Stimulated activated CD8-positive, alpha-beta memory T cell treated with anti-CD3 and anti-CD28 coated beads, Interleukin-2, amount 100 ng/mL, for 1 hour (primary cell): ENCODE measurements at places on chromosomes 12 and 14.

- DNase-seq = no peak
These were observed 578.5 kb downstream of the ALG10 start for GRCh38 chr12:34600592-34601462.

- no peak for DNase-seq
These were observed 49.1 kb upstream of the CAND1 start for GRCh38 chr12:67220065-67220464.

DNA sequence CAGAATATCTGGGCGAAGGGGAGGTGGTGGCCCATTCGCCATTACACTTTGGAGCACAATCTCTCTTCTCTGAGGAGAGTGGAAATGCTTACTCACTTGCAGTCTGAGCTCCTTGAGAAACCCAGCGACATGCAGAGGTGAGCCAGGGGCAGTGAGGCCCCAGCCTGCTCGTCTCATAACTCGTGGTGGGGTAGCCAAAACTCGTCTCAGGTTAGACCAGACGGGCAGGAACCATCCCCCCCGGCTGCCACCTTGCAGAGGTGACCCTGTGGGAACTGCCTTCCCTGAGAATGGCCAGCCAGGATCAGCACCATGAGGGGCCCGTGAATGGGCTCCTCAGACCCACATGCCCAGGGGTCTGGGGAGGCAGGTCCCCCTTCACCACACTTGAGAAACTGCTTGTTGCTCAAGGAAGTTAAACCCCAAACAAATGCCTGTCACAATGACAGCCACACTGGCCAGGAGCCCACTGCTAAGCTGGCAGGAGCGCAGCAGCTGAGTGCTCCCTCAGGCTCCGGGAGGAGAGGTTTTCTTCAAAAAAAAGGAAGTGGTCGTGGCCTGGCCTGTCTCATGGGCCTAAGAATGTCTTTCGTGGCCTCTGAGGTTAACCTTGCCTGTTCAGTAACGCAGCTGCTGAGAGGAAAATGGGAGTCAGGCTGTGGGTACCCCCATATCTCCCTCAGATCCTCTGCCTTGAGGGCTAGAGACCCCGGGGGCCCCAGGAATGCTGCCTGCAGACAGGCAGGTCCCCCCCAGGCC lies 9.2 kb upstream of the ALDH2 start:
- no peak for DNase-seq

- DNase-seq = peak; percentile 75
These were observed at the start of gene MON2 for GRCh38 chr12:62466594-62467491. MON2 (plus strand) TSS chr12:62466826; CDS start chr12:62467208, 382 bp downstream.

DNA sequence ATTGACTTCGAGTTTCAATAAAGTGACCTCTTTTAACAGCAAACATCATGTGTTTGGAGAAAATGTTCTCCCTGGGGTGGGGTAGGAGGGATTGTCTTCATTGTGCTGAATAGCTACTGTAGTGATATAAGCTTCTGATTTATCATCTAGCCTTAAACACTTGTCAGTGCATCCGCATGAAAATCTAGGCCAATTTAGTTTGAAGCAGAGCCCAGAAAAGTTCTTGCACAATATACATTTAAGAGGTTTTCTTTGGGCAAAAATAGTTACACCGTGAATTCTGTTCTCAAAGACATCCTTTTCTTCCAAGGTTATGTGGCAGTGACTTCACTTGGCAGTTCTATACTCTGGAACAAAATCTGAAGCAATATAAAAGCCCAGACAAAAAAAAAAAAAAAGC lies 136.0 kb upstream of the IFNG-AS1 start:
- no peak for DNase-seq

DNA sequence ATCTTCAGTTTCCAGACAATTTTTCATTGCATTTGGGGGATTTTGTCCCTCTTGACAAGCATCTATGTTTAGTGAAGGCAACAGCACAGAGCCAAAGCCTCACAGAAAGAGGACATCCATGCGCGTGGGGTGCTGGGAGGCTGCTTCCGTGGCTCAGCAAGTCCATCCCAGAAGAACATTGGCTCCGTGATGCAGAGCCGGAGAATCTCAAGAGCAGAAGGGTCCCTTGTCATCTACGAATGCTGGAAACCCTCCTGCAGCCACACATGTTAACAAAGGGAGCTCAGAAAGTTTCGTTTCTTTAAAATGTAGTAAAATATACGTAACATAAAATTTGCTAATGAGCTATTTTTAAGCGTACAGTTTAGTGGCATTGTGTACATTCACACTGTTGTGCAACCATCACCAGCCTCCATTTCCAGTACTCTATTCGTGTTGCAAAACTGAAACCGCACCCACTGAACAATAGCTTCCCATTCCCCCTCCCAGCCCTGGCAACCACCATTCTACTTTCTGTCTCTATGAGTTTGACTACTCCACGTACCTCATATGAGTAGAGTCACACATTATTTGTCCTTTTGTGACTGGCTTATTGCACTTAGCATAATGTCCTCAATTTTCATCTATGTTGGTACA lies 185.9 kb downstream of the TTC7B start:
- DNase-seq = no peak

DNA sequence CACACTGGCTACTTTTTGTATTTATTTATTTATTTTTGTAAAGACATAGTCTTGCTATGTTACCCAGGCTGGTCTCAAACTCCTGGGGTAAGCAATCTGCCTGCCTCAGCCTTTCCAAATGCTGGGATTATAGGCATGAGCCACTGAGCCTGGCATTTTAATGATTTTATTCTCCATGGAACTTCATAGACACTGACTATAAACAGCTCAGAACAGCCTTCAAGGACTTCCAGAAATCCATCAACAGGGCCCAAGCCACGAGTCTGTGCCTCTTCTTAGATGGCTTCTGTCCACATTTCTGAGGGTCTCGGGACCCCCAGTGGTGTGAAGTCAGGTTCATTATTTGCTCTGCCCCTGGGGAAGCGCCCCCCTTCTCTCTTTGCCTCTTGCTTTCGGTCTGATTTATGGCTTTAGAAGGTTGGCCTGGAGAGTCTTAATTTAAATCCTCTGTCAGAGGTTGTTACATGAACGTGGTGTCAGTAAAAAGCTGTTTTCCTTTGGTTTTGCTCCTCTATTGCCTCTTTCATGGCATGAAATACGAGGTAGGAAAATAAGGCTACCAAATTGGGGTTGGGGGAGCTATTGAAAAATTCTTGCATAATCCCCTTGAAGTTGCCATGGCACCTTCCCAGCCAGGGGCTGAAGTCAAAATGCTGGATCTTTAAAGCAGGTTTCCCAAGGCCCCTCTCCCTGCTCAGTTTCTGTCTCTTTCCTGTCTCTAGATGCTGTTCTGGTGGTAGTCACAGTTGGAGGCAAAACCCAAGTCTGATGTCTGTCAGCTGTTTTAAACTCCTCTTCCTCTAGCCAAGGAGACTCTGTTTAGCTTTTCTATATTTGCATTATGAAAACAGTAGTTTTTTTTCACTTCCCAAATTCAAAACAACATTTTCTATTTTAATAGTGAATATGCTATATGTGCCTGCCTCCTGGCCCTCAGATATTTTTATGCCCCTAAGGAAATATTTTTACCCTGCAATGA lies 129.4 kb downstream of the SMOC1 start:
- DNase-seq = no peak

GRCh38 chr14:22539831-22540230 lies 49.2 kb downstream of the DAD1 start:
- DNase-seq = no peak

DNA sequence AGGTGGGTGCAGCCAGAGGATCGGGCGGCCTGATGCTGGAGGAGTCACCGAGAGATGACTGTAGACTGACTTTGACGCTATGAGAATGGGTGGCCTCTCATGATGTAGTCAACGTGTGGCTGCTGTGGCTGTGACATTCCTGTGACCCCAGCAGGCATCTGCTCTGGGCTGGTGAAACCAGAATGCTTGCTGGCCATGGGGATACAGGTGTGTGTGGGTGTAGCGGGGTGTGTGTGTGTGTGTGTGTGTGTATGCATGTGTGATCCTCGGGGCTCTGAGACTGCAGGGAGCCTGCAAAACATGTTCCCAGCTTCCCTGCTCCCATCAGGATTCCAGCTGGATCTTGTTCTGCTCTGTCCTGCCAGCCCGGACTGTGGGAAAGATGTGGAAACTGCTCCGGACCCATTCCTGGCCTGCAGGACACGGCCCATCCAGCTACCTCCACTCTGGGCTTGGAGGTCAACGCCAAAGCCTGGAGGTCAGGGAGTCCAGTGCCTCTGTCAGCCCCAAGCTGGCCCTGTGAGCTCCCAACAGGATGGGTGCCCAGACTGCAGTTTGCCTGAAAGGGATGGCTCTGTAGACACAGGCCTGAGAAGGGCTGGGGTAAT lies 18.8 kb upstream of the HHIPL1 start:
- DNase-seq = no peak

- DNase-seq = no peak
These were observed 12.1 kb downstream of the CCDC63 start for GRCh38 chr12:110858848-110859247.

DNA sequence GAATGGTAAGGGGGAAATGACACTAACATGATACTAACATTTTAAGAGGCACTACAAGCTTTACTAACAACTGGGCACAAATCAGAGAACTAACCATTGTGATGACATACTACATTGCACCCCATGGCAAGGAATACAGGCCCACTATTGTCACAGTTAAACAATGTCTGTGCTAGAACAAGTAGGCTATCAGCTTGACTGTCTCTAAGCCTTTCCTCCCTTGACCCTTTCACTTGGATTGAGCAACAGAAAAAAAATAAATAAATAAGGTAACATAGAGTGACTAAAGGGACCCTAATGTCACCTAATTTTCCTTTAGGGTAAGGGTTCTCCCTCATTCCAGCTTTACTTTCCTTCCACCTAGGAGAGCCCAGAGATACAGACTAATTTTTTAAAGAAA lies 4.4 kb downstream of the SLC38A2 start:
- DNase-seq = no peak

- no peak for DNase-seq
These were observed 44.5 kb upstream of the PTPRR start for GRCh38 chr12:70964867-70965510.

DNA sequence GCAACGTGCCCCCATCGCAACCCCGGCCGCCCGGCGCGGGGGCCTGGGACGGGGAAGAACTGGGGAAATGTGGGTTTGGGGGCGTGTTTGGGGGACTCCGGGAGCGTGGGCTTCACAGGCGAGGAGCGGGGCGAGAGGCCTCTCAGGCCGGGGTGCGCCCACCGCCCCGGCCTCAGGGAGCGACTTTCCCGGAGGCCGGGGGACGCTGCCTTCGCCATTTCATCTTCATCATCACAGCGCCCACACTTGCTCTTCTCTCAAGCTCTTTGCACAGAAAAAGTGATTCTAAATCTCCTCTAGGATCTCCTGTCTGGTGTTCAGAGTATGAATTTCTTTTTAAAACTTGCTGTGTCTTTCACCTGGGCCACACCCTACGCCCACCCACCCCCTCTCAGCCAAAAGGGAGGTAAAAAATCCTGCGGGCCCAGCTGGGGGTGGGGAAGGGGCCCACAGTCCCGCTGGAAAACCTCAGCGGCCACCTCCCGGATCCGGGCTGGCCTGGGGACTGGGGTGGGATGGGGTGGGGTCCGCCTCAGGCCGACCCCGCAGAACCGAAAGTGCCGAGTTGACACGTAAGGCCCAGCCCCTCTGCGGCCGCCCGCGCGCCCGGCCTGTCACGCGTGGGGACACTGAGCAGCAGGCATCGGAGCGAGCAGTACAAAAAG lies 7.4 kb downstream of the CDKN1B start:
- no peak for DNase-seq

- DNase-seq = no peak
These were observed 3.2 kb downstream of the SIX6 start for GRCh38 chr14:60512126-60512525.

- DNase-seq = no peak
These were observed 107.7 kb upstream of the BCAT1 start for GRCh38 chr12:25056486-25057130.

DNA sequence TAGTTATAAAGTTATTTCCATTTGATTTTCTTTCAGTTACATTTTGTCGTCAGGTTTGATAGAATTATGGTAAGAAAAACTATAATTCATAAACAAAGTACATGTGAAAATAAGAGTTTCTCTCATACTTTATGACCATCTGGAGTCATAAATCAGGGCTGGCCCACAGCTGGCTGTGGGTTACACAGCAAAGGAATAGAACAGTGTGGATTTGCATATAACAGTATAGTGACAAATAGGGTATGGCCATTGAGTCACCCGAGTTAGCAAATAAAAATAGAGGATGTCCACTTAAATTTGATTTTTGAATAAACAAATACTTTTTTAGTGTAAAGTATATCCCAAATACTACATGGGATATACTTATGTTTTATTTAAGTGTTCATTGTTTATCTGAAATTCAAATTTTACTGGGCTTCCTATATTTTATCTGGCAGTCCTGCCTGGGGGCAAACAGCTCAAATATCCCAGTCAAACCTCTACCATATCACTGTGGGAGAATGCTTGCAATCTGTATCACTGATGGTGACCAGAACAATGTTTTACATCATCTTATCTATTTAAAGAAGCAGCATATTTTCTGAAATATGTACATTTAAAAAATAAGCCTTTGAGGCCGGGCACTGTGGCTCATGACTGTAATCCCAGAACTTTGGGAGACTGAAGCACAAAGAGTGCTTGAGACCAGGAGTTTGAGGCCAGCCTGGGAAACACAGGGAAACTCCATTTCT lies 65.5 kb downstream of the KSR2 start:
- no peak for DNase-seq

GRCh38 chr12:27284751-27285150 lies 40.7 kb downstream of the STK38L start:
- DNase-seq = no peak

GRCh38 chr12:52924764-52925716 lies 20.2 kb upstream of the KRT8 start:
- DNase-seq = no peak

DNA sequence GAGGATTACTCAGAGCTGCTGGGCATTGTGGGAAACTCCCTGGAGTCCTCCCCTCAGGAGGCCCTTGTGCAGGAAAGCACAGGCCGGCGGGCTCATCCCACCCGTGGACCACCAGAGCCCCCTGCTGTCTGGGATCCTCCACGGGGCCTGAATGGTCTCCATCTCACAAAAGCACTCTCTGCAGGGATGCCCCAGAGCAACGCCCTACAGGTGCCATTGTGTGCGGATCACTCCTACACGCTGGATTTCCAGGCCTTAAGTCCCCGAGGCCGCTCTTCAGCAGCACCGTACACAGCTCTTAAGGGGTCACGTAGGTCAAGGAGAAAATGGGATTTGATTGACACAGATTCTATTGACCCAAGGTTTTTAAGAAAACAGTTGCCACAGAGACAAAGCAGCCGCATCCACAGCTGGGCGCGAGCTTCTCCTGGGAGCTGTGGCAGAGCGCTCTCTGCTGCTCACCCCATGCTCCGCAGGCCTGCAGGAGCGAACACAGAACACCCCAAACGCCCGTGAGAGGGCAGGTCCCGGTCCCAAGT lies 36.7 kb upstream of the RIMBP2 start:
- DNase-seq = no peak

DNA sequence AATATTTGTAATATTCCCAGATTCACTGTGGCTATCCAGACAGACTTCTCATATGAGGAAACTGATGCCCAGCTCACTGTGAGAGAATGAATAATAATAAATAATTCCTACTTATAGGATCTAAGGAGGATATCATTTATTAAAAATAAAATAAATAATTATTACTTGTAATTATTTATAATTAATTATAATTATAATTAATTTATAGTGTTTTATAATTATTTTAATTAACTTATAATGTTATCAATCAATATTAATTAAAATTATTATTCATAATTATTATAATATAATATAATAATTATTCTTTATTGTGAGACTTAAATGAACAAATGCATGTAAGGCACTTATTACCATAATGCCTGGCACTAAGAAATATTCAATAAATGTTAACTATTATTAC lies 192.8 kb downstream of the GALC start:
- DNase-seq = no peak

- DNase-seq = no peak
These were observed 739 bp downstream of the JPH4 start for GRCh38 chr14:23577710-23578392.

GRCh38 chr14:32762886-32763285 lies 175.8 kb upstream of the NPAS3 start:
- no peak for DNase-seq
